IPS DF 6.9 (cell line): ENCODE measurements at places on chromosomes 3 and 15.

- no peak for DNase-seq
Observed at GRCh38 chr15:49521802-49522201, 98.8 kb downstream of the FGF7 start.

GRCh38 chr3:161096771-161097367 is 8.3 kb downstream of the B3GALNT1 start:
- no peak for DNase-seq

GRCh38 chr3:185081521-185081920 is 71.3 kb downstream of the C3orf70 start:
- no peak for DNase-seq

DNA sequence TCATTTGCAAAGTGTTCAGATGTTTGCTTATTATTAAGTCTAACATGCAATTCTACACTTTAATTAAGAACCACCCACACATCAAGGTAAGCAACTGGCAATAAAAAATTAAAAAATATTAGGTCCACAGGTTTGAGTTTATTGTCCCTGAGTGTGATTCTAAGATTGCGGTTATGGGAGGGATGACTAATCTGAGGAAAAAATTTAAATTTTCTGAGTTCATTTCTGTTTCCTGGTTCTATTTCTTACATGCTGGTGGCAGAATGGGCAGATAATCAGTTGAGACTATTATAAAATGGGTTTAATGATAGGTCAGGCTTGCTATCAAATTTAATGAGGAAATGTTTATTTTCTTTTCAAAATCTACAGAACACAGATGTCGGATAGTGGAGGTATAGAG is 105.9 kb downstream of the TP63 start:
- DNase-seq: no peak

GRCh38 chr3:11465744-11466616 is 177.7 kb downstream of the VGLL4 start:
- no peak for DNase-seq

DNA sequence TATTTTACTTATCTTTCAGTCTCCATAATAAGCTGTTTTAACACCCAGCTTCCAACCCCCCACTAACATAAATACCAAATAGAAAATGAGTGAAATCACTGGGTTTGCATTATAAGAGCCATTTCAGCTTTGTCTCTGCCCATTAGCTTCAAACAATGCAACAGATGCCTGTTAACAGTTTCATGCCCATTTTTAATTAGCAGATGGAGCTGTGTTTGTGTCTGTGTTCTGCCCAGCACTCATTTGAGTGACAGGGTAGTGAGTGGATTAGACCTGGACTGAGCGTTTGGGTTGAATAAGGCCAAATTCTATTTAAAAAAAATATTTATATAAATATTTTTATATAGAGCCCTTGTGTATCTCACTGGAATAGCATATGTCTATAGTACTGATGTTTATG is 7.4 kb downstream of the RAB8B start:
- DNase-seq: no peak

- no peak for DNase-seq
Observed at GRCh38 chr3:156307704-156308103, 187.3 kb downstream of the KCNAB1 start.

- no peak for DNase-seq
Observed at GRCh38 chr3:23481616-23482278, 278.6 kb downstream of the UBE2E2 start.

- DNase-seq: no peak
Observed at GRCh38 chr3:165259541-165260193, 63.5 kb upstream of the SLITRK3 start.

GRCh38 chr3:120780977-120781376 is 38.4 kb downstream of the GTF2E1 start:
- no peak for DNase-seq

GRCh38 chr15:78840661-78841375 is 29.6 kb upstream of the ADAMTS7 start:
- DNase-seq: no peak

- DNase-seq: no peak
Observed at GRCh38 chr15:41581110-41581509, 22.1 kb downstream of the TYRO3 start.

DNA sequence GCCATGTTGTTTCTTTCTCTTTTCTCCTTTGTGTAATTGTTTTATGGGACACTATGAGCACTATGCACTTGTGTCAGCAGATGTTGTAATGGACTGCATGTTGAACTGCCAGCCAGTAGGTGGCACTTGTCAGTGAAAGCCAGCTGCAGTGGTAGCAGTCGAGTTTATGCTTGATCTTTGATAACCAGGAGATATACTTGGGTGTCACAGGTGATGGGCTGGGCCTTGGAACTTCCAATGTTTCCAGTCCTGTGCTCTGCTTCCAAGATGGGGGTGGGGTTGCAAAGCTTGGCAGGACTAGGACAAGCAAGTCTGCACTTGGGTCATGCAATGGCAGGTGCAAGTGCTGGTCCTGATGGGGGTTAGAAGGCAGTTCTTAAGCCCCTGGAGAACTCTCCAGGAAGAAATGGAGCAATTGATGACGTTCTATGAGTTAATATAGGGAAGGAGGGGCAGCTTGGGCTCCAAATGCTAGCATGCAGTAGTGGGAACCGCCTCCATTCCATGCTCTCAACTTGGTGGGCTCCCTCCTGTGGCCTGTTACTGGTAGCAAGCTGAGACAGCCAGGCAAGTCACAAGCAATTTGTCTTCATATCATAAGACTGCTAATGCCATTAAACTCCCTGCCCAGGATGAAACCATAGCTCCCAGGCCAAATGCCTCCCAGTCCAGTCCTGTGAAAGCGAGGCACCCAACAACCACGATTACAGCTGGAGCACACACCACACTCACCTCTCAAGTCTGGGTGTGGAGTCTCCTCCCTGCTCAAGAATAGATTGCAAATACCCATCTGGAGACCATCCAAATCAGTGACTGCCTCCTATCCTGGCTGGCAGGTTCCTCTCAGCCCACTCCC is 287.2 kb downstream of the CGGBP1 start:
- no peak for DNase-seq
